ENCODE measurements at places on chromosomes 16 and 17.
A peak's percentile ranks its signal among the peaks of the same experiment; 100 is the strongest.

GRCh38 chr17:17463821-17464220, 13.0 kb upstream of the MED9 start:
- DNase-seq: no peak

- peak; percentile 51 for DNase-seq
These were observed 20.7 kb downstream of the LGALS9 start for GRCh38 chr17:27651411-27652345.

DNA sequence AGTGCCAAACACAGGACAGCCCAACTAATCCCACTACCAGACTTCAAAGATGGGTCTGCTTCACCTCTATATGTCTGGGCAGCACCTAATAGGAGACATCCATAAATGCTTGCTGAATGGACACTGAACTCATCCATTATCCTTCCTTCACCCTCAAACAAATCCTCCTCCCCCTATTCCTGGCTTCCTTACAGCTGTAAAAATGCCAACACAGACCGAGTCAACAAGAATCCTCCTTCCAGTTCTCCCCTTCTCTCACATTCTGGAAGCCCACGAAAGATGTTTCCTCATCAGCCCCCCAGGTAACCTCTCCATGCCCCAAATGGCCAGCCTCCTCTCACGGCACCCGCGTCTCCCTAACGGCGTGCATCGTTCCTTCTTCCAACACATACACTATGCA, 12.3 kb downstream of the PELP1 start:
- DNase-seq: no peak

- no peak for DNase-seq
These were observed 15.3 kb downstream of the SLC13A2 start for GRCh38 chr17:28488533-28489276.

- DNase-seq: no peak
These were observed 3.6 kb upstream of the C16orf96 start for GRCh38 chr16:4552541-4552940.

GRCh38 chr16:66895689-66895979, 15.3 kb downstream of the PDP2 start:
- no peak for DNase-seq

GRCh38 chr17:76824093-76824492, 44.1 kb upstream of the MGAT5B start:
- DNase-seq: no peak

- peak; percentile 88 for DNase-seq
These were observed 3.3 kb upstream of the PPP1R1B start for GRCh38 chr17:39623356-39623950.

DNA sequence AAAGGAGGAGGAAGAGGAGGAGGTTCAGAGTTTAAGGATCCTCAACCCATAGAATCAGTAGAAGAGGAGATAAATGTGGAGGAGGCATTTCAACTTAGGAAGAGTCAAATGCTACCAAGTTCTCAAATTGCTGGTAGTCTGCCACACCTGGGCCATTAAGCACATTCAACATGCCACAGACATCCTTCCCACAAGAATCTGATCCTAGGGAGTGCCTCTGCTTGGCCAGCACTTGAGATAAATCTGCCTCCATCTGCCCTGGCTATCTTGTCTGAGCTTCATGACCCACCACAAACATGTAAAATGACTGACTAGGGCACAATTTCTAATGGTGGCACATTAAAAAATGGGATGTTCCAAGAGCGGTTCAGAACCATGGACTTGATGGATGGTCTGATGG, 37.3 kb upstream of the AXIN2 start:
- no peak for DNase-seq

DNA sequence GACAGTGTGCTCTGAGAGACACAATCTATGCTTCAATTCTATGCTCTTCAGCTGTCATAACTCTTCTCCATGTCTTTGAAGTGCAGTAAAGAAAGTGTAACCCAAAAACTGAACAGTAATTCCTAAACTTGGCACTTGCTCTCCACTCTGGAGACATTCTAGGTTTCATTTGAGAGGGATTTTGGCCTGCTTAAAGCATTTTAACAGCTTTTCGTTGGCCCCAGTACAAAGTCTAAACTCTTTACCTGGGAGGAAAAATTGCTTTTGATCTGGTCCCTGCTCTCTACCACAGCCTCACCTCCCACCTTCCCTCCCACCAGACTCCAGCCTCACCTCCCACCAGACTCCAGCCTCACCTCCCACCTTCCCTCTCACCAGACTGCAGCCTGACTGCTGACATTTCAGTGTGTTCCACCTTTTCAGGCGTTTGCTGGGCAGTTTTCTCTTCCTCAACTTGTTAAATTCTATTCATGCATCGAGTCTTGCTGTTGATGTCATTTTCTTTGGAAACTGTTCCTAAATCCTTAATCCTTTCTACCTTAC, 132.6 kb downstream of the RPTOR start:
- DNase-seq: no peak

DNA sequence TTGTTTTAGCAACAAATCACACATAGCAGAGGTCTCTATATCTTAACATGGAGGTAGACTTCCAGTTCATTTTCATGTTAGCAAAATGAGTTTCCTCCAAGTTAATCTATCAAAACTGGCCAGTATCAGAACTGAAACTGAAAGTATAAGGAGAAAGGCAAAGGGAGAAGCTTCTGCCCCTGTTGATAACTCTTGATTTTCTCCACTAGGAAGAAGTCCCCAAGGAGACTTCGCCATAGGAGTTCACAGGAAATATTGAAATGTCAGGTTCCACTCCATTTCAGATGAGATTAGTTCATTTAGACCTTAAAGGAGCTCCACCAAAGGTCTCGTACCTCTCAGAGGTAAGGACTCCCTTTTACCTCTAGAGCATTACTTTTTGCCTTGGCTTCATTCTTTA, 1.2 kb upstream of the OGFOD3 start:
- DNase-seq: no peak

- no peak for DNase-seq
These were observed 3.7 kb downstream of the C16orf89 start for GRCh38 chr16:5062051-5062450.

DNA sequence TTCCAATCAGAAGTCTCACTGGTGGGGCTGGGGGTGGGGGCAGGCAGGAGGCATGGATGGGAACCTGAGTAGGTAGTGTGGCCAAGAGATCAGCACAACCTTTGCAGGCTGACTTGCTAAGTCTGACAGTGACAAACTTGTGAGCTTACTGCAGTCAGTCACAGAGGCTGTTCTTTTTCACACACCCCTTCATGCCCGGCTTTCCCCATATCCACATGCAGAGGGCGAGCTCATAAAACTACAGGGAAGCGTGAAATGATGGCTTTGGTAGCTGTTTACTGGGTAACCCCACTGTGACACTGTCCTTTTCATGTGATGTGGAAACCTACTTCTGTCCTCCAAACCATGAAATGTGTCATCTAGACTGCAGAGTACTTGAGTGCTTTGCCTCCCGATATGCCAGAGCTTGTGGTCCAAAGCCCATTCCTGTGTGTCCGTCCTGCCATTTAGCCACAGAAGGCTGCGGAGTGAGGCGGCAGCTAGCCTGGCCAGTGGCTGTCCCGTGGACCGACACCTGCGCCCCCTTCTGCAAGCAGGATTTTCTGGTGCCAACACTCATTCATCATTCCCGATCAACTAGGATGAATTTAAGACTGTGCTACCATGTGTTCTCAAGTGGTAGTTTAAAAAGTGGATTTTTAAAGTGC, 9.8 kb downstream of the GEMIN4 start:
- DNase-seq: no peak

DNA sequence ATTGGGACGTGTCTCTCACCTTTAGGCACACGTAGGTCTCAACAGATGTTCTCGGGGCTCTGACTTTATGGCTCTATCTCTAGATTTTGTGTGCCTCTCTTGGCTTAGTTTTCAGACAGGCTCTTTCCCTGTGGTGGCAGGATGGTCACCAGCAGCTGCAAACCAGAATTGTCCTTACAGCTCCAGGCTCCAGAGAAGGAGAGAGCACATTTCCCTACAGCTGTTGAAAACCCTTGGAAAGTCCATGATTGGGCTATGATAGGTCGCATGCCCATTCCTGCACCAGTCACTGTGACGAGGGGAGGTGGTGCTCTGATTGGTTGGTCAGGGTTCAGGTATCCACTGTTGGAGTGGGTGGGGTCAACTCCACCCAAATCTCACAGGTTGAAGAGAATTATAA, 41.5 kb downstream of the SHISA9 start:
- no peak for DNase-seq

Data from stimulated activated CD4-positive, alpha-beta T cell treated with anti-CD3 and anti-CD28 coated beads, Interleukin-1b, Interleukin-23, amount 100 ng/mL, for 1 hour (primary cell).